Activated T-cell treated with anti-CD3 and anti-CD28 coated beads, Interleukin-2, amount 50 U/mL, for 4 hours (primary cell): ENCODE measurements at places on chromosomes 6 and 20. TPM values are rescaled to one million over a fixed set of nuclear protein-coding genes. Genes with fewer than 3 reads are reported as not detected.

Gene GPSM3
- 43.4 TPM for total RNA-seq

Gene ADGRF5
- total RNA-seq = 0.11 TPM

Gene ADAM33
- not detected for total RNA-seq

Gene PTPRK
- total RNA-seq = 5.6 TPM

Gene TXLNB
- total RNA-seq = 0.08 TPM

Gene KCNK16
- not detected for total RNA-seq

Gene CST1
- not detected for total RNA-seq

Gene NOX3
- total RNA-seq = not detected

- DNase-seq = no peak
Measured at GRCh38 chr20:9739991-9740390, 98.9 kb downstream of the PAK5 start.

DNA sequence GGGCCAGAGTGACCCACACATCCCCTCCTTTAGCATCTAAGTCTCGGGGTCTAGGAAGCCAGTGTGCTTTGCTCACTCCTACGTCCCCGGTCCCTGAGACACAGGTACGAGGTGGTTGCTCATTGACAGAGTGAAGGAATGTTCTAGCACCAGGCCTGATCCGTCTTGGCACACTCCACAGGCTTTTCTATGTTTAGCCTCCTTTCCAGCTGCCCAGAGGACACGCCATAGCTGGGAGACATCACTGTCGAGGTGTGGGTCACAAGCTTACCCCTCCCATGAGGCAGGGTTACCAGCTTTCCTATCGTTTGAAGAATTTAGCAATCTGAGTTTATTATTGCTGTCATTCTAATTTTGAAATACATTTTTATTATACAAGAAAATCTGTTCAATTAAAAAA, 30.4 kb upstream of the IER3 start:
- DNase-seq = no peak

DNA sequence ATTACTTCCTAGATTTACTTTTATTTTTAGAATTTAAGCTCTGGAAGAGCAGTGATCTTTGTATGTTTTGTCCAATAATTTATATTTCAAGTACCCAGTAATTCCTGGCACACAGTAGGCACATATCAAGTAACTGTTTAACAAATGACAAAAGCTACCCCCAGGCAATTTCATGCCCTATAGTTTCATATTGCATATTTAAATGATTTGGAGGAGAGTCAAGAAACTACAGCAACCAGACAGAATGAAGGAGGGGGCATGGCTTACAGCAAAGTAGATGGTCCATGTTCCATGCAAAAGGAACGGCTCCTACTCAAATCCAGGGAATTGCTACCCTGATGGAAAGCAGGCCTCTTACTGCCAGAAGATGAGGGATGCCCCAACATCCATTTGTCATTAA, 113.5 kb downstream of the ARHGAP18 start:
- DNase-seq = no peak

DNA sequence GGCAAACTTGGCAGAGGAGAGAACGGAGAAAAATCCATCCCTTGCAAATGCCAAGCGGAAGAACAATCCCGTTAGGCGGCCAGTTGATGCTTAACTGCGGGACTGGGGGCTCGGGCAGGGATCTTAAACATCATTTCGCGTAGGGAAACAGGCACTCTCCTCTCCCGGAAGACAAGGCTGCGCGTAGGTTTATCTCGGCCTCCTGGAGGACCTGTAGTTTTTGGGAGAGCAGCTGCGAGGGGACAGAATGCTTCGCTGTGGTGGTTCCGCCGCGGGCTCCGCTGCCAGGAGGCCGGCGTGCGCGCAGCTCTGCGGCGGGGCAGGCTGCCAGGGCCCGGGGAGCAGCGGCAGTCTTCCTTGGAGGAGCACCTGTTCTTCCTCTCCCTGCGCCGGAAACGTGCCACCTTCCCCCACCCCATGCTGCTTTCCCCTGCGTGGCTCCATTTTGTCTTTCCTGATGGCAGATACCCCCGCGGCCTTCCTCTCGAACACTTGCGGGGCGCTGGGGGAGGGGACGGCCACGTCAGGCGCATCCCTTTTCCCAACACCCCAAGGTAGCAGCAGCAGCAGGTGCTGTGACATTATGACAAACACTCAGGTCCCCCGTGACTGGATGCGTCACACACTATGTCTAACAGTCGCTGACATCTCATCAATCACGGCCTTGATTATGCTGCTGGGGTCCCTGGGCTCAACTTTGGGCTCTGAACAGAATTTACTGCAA, 230.7 kb upstream of the BTBD3 start:
- no peak for DNase-seq

- DNase-seq = peak; percentile 85
Measured at GRCh38 chr6:110179406-110180227, at the start of gene WASF1. WASF1 (minus strand) TSS chr6:110179670; CDS start chr6:110127601, 52,069 bp downstream.

- no peak for DNase-seq
Measured at GRCh38 chr20:2210646-2211552, 84.9 kb upstream of the TGM3 start.

- DNase-seq = no peak
Measured at GRCh38 chr6:13494137-13494536, 6.7 kb upstream of the GFOD1 start.

- no peak for DNase-seq
Measured at GRCh38 chr6:43255408-43256054, 12.2 kb downstream of the TTBK1 start.

GRCh38 chr20:43900121-43900466, 14.6 kb upstream of the TOX2 start:
- DNase-seq = no peak

DNA sequence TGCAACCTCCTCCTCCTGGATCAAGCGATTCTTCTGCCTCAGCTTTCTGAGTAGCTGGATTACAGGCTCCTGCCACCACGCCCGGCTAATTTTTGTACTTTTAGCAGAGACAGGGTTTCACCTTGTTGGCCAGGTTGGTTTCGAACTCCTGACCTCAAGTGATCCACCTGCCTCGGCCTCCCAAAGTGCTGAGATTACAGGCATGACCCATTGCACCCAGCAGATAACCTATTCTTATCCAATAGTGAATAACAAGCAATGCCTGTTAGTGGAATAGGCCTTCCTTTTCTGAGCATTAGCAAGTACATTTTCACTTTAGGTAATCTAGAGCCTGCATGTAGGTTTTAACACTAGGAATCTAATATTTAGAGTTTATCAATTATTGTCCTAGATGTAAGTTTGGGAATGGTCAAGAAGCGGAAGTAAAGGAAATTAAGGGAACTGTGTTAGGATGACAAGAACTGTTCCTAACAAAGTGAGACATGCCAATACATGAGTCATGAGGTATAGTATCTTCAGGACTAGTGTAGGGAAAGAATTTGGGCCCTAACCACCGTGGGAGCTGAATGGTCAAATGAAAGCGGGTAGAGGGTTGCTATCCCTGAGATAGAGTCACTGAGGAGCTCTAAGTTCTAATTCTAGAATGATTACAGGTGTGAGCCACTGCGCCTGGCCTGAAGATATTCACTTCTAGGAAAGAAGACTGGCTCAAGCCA, 15.0 kb downstream of the BLTP3A start:
- no peak for DNase-seq

GRCh38 chr6:91864911-91865310, 1278.0 kb upstream of the MAP3K7 start:
- DNase-seq = no peak

- no peak for DNase-seq
Measured at GRCh38 chr6:121809211-121809610, 373.8 kb downstream of the GJA1 start.

DNA sequence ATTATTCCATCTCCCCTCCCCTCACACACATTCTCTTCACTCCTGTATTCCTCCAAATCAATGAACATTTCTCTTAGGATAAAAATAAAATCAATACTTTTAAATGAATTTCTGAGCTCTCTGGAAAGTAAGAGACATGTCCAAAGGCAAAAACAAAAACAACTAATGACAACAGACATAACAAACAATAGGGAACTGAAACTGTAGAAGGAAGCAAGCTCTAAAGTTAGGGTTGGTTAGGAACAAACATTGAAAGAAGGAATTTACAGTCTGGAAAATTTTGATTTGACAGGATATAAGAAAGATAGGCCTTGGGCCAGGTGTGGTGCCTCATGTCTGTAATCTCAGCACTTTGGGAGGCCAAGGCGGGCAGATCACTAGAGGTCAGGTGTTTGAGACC, 17.5 kb upstream of the MYCT1 start:
- DNase-seq = no peak

DNA sequence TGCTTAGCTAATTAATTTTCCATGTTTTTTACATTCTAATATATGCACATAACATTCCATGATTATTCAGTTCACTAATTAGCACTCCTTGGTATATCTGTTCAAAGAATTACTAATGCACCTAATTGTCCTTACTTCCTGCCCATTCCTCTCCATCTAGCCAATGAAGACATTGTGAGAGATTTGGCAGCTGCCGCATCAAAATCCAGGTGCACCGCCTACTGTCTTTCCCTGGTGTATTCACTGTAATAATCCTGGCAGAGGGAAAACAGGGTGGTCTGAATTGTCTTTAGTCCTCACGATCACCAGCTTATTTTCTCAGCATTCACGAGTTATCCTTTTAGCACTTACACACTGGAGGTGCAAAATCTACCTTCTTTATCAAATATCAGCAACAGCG, 61.0 kb upstream of the SCGN start:
- DNase-seq = no peak

- no peak for DNase-seq
Measured at GRCh38 chr20:32607727-32608663, 22.9 kb upstream of the NOL4L start.

- DNase-seq = no peak
Measured at GRCh38 chr6:151009576-151009975, 144.1 kb downstream of the MTHFD1L start.

GRCh38 chr6:30020626-30021025, 40.4 kb upstream of the POLR1H start:
- no peak for DNase-seq

- no peak for DNase-seq
Measured at GRCh38 chr6:84314377-84314898, 87.0 kb upstream of the CEP162 start.

DNA sequence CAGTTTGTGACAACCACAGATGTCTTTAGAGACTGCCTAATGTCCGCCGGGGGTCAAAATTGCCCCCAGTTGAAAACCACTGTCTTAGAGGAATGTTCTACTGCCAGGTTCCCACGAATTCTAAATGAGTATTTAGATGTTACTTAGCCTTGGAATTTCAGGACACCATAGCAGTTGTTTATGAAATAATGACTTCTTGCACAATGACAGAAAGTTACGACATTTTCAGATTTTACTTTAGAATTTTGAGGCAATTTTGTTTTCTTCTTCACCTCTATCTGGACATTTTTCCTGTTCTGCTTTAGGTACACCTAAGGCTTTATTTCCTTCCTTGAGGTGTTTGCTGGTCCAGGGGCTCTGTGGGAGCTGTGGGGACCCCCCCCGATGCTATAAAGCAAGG, 83.4 kb downstream of the CCDC170 start:
- DNase-seq = no peak

DNA sequence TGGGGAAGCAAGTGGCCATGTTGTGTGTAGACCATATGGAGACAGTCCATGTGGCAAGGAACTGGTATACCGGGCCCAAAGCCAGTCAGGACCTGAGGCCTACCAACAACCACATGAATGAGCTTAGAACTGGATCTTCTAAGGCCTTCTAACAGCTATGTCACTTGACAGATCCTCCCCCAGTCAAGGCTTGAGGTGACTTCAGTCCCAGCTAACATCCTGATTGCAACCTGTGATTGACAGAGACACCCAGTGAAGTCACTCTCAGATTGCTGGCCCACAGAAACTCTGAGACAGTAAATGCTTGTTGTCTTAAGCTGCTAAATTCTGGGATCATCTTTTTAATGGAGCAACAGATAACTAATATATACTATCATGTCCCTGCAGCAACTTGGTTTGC, 32.9 kb downstream of the AHI1 start:
- DNase-seq = no peak

GRCh38 chr6:5339786-5340185, 78.5 kb downstream of the FARS2 start:
- DNase-seq = no peak

DNA sequence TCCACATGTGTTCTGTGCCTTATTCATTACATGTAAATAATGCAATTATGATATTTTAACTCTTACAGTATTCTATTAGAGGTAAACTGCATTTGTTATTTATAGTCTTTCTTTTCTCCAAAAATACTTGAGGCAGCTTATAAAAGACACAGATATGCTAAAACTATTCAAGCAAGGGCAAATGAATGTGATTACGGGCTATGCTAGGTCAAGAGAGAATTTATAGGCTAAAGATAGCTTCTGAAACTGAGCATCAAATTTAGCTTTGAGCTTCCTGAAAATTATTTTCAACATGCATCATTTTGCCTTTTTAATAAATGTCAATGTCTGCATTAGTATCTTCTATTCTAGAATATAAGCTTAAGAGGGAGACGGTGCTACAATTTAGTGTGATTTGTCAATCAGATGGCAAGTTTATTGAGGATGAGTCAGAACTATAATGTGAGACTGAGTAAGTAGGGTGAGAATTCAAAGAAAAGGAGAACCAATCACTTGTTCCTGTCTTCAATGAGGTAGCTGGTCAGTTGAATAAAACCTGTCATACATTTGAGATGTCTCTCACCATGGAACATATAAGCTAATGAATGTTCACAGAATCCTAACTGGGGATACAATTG, 669.4 kb upstream of the CITED2 start:
- no peak for DNase-seq

DNA sequence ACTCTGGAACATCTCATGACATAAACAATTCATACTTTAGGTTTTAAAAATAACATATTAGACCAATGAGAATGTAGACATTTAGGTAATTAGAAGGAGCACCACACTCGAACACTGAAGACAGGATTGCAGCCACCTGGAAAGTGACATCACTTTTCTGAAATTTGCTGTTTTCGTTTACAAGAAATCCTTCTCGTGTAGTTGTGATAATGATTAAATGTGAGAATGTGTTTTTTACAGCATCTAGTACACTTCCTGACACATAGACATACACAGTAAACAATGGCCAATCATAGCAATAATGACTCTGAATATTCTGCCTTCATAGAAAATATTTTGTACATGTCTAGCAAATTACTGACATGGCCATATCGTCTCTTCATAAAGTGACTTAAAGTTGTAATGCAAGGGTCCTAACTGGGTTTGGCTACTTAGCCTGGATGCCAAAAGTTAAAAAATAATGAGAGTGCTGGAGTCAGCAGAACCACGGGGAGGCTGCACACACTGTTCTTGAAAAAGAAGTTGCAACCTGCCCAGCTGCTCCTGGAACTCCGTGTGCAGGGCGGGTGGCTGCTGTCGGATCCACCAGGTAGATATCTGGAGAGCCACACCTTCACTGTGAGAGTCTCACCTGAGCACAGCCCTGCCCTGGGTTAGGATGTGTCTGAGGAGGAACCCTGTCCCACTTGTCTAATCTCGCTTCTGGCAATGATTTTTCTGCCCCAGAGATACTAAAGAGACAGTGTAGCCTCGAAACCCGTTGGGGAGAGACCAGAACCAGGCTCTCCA, 212.9 kb downstream of the QKI start:
- no peak for DNase-seq

GRCh38 chr6:166540631-166541331, 45.7 kb downstream of the RAMACL start:
- peak; percentile 55 for DNase-seq

DNA sequence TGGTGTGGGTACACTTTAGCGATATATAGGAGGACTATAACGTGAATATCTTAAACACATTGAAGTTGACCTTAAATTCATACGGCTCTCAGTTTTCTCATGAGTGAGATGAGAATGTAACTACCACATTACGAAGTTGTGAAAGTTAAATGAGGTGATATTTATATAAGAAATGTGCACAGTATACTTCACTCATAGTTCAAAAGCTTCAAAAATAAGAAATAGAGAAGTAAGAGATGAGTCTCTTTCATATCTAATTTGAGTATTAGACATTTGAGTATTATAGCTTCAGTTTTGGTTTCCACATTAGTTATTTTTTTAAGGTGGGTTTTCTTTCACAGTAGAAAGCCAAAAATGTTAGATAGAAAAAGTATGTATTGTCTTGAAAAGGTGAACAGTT, 183.3 kb downstream of the NKAIN2 start:
- DNase-seq = no peak
